ENCODE measurements at places on chromosomes 1 and 21.
A peak's percentile ranks its signal among the peaks of the same experiment; 100 is the strongest.

DNA sequence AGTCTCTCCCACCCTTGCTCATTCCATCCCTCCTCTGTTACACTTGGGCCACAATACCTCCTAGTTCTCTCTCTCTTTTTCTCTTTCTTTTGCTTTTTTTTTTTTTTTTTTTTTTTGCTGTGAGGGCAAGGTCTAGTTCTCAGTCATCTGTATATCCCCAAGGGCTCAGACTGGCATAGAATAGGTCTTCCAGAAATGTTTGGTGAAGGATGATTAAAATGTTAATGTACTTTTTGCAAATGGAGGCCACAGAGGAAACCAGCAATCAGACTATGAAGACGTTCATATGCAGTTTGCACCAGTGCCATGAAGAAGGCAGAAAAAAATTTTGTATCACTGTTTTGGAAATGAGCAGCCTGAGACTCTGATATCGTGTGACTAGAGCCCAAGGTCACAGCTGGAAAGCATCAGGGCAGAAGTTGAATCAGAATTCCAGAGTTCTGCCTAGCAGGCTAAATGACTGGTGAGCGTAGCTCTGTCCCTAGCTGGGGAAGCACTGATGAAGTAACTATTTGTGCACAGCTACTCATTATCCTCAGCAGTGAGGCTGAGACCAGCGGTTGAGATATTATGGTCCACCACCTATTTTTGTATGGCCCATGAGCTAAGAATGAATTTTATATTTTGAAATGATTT is 186.5 kb downstream of the TGFBR3 start:
- no peak for DNase-seq

DNA sequence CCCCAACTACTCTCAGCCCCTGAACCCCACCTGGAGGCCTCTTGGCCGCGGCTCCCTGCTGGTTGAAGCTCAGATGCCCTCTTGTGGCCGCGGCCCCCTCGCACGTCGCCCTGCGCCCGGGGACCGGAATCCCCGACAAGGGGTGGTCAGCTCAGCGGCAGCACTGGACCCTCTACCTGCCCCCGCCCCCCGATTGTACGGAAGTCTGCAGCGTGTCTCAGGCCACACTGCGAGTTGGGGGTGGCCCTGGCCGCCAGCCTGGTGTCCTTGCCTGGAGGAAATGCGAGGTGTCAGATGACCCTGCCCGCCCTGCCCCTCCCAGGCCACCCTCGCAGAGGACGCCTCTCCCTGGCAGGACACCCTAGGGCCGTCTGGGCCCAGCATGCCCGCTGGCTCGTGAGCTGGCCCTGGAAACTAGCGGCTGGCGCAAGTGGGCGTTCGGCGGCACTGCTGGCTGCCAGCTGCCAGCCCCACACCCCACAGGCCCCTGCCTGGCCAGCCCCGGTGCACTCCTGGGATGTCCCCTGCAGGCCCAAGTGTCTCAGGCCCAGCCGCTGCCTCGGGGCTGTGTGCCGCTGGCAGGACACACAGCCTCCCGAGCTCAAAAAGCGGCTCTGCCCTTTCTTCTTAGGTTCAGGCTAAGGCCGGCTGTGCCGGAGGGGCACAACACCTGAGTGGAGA is 60.8 kb downstream of the EDN2 start:
- DNase-seq, result no peak

DNA sequence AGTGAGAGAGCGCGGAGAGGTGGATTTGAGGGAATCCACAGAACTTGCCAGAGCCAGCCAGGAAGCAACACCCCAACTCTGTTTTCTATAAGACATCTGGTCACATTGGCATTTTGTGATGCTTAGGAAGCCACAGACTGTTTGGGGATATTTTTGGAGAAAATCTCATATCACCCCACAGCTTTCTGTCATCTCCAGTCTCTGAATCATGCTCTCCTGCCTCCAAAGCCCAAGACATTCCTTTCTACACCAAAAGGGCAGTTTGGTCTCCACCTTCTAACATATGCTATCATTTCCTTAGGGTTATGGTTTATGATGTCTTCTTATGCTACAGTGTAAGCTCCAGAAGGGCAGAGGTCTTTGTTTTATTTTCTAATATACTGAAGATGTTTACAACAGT is 14.4 kb upstream of the BCL10 start:
- DNase-seq, result no peak

DNA sequence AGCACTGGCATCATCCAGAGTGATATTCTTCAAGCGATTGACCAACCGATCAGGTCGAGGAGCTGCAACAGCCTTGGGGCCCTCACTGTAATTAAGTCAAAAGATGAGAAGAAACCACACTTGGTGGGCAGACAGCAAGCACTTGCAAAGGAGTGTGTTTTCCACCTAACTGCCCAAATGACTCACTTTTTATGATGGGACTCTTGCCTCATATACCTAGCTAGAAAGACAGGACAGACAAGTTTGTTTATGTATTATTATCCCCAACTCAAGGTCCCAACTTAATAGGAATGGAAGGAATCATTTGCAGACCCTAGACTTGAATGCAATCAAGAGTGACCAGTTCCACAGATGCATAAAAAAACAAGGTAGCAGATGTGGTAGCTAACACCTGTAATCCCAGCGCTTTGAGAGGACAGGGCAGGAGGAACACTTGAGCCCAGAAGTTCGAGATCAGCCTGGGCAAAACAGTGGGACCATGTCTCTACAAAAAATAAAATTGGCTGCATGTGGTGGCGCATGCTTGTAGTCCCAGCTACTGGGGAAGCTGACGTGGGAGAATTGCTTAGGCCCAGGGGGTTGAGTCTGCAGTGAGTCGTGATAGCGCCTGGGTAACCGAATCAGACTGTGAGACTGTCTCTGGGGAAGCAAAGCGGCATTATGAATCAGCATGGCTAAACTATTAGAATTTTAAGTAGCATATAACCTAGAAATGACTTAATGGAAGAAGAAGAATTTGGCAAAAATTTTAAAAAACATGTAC is 2.3 kb upstream of the NRAS start:
- no peak for DNase-seq

- DNase-seq, result no peak
These were observed 68.4 kb upstream of the ATP5PO start for GRCh38 chr21:33984021-33984481.

GRCh38 chr21:17903029-17903806 is 84.1 kb upstream of the C21orf91 start:
- peak; percentile 54 for DNase-seq

GRCh38 chr1:205930799-205931281 is 12.4 kb downstream of the SLC26A9 start:
- no peak for DNase-seq

DNA sequence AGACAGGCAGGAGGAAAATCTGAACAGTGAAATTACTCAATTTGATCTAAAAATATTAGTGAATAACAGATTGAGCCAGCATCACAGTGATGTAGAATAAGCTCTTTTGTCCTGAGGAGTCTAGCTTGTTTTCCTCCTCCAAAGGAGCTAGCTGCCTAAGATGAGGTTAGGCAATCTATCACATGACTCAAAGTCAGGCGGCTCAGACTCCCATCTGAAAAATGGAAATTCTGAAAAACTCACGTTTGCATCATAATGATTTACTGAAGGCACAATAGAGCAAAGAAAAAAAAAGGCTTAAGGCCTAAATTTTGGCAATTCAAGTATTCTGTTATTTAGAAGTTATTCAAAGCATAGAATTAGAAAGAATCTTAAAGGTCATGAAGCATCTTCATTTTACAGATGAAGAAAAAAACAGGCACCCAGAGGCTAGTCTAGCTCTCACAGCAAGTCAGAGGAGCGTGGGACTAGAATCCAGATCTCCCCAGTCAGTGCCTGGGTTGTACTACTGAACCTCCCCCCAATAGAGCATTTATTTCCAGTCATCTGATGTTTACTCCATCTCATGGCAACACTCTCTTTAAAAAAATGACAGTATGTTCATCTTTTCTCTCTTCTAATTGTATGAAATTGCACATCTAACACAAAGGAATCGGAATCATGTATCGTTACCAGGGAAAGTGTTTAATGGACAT is 62.5 kb upstream of the ATF3 start:
- no peak for DNase-seq

DNA sequence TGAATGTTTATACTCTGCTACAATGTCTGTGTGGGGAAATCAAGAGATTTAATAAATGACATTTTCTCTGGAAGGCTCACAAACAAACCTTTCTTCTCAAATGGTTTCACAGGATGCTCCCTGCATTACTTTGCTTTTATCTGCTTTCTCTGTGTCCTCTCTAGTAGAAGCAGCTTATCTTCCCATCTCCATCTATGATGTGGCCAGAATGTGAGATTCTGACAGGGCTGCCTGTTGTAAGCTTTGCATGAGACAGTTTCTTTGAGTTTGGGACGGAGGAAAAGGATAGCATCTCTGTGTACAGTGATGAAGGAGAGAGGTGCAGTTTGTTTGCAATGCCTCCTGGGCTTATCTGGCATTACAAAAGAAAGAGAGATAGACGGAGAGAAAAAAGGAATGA is 24.6 kb downstream of the PRMT6 start:
- DNase-seq, result no peak

GRCh38 chr1:41776891-41777441 is 141.8 kb downstream of the HIVEP3 start:
- no peak for DNase-seq

GRCh38 chr1:51870603-51871350 is 7.8 kb downstream of the NRDC start:
- DNase-seq, result no peak
